ENCODE measurements at places on chromosomes 7 and 10.

DNA sequence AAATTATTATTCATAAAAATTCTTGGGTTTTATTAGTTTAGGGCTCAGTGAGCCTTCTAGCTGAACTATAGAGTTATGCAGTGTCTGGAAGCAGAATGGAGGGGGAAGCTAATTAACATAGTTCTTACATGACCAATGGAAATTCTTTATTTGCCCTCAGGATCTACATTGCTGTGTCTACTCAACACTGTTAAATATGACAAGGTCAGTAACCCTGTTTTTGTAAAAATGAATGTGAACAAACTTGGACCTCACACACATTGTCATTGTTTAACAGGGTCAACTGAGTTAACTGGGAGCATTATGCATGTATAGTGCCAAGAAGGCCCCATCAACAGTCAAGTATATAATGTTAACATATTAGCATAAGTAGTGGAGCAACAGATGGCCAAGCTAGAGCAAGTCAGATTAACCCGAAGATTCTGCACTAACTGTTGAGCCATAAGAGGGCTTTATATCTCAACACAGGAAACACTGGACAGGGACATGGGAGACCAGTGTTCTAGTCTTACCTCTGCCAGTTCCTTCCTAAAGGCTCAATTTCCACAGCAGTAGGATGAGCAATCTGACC, 122.5 kb upstream of the SEM1 start:
- no peak for DNase-seq

- DNase-seq, result no peak
Observed at GRCh38 chr10:110022716-110023504, 15.1 kb downstream of the ADD3 start.

- no peak for DNase-seq
Observed at GRCh38 chr7:102988631-102989560, 76.1 kb downstream of the LRRC17 start.

DNA sequence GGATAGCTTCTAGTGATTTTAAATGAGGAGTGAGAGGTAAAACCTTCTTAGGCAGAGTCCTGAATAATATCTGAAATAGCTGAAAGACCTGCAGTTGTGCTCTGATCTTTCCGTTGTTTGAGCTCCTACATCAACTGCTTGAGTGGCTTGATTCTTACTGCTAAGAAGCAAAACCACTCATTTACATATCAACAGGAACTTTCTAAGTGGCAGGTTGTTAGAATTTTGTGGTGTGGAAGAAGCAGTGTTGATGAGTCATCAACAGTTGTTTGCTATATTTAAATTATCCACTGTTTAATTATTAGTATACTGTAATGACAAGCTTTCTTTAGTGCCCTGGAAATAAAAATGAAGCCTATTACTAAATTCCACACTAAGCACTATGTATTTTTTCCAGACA, 689.5 kb downstream of the DNAJB9 start:
- DNase-seq, result no peak

GRCh38 chr10:113431398-113432160, 121.3 kb upstream of the HABP2 start:
- DNase-seq, result no peak
